ENCODE measurements at places on chromosomes 6 and 20.
A peak's percentile ranks its signal among the peaks of the same experiment; 100 is the strongest.

DNA sequence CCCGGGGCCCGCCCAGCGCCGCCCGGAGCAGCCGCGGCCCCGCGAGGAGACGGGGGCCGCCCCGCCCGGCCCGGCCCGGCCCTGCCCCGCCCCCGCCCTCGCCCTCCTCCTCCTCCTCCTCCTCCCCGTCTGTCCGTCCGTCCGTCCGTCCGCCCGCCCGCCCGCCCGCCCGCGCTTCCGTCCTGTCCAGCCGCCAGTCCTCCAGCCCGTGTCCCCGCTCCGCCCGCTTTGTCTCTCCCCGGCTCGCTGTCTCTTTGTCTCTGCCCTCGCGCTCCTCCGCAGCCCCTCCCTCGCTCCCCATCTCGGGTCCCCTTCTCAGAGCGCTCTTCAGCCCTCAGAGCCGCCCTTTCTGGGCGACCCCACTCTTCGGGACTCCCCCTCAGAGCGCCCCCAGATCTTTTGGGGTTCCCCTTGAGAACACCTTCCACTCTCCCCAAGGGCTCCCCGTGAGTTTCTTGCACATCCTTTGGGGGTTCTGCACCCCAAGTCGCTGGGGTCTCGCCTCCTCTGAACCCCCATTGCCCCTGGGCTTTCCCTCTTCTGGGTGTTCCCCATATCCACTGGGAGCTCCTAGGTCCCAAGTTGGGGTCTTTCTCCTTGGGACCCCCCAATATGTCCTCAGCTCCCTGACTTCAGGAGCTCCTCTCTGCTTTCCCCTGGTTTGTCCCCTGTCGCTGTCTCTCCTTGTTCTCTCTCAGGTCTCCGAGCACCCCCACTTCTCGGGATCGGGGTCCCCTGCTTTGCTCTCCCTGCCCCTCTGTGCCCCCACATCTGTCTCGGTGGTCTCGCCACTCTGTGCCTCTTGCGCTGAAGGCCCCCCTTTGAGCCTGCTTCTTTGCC lies 79.5 kb upstream of the MYL9 start:
- DNase-seq, result peak; percentile 66

DNA sequence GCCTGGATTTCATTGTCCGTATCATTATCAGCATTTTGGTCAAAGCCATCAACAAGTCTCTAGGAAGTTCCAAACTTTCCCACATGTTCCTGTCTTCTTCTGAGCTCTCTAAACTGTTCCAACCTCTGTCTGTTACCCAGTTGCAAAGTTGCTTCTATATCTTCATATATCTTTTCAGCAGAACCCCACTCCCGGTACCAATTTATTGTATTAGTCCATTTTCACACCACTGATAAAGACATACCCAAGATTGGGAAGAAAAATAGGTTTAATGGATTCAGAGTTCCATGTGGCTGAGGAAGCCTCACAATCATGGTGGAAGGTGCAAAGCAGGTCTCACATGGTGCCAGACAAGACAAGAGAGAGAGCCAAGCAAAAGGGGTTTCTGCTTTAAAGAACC lies 293.2 kb downstream of the EPM2A start:
- DNase-seq, result no peak

- DNase-seq, result no peak
These were observed 354.4 kb downstream of the NKAIN2 start for GRCh38 chr6:124158024-124158423.

- no peak for DNase-seq
These were observed 53.2 kb downstream of the VSTM2L start for GRCh38 chr20:37956107-37956585.
